SJSA1 (cell line): ENCODE measurements at places on chromosomes 1 and 21. TPM values are rescaled to one million over a fixed set of nuclear protein-coding genes. Genes with fewer than 3 reads are reported as not detected.

Gene UBQLN4
- total RNA-seq = 11.4 and 18.2 TPM in 2 replicates

- H3K36me3 ChIP-seq = peaks cover 3% of the 10 kb centered on the region; the same call in 1 of the 2 replicates
- peaks cover 17% of the 10 kb centered on the region for H3K4me1 ChIP-seq
- no peaks in the 10 kb centered on the region for H3K27me3 ChIP-seq
- no peak overlapping the region for H3K27ac ChIP-seq
- DNase-seq = no peak
These were observed 917 bp downstream of the ETNK2 start for GRCh38 chr1:204150702-204151551.

DNA sequence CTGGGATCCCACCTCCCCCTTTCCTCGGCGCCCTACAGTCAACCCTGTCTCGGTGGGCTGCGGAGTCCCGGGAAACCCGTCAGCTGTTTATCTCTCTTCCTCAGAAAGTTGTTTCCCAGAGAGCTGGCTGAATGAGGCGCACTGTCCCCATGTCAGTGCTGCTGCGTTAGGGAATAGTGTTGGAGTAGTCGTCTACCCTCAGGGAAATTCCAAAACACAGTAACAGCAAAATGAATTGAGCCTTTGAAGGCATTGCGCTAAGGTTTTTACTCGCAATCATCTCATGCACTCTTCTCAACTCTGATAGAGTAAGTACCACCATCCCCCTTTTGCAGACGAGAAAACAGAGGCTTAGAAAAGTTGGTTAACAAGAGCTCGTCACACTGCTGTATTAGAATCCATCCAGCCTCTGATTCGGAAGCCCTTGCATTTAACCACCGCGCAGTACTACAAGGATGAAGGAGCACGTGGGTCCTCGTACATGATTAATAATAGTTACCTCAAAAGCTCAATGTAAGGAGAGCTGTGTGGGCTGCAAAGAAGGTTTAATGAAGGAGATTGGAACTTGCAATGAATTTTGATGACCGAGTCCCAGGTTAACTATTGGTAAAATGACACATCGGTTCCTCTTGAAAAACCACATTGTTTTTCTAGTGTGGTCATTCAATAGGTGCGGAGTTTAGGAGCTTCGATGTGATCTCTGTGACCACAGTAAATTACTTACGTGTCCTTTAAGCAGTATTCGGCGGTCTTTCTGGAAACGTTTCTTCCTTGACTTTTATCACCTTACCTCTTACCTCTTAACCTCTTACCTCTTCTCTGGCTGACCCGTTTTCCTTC is 788 bp upstream of the EDEM3 start:
- H3K27me3 ChIP-seq = no peaks in the 10 kb centered on the region
- H3K27ac ChIP-seq = no peak overlapping the region
- peaks cover 5% of the 10 kb centered on the region for H3K36me3 ChIP-seq
- H3K4me3 ChIP-seq = peak overlapping the region; percentile 80
- H3K4me1 ChIP-seq = peaks cover 9% of the 10 kb centered on the region; the same call in 1 of the 2 replicates

Gene OR2AK2
- not detected in 2 replicates for total RNA-seq

Gene AQP10
- total RNA-seq = not detected in 2 replicates

Gene CD1E
- not detected in 2 replicates for total RNA-seq

- peaks cover 54% of the 10 kb centered on the region for H3K36me3 ChIP-seq
- peak overlapping the region; percentile 100 for H3K27ac ChIP-seq
- H3K27me3 ChIP-seq = no peaks in the 10 kb centered on the region
- peak; percentile 28 for DNase-seq
- peak overlapping the region; percentile 82 for H3K4me3 ChIP-seq
- peaks cover 49% of the 10 kb centered on the region for H3K4me1 ChIP-seq
These were observed 1.2 kb downstream of the HDGF start for GRCh38 chr1:156750191-156750672.

Gene LAPTM5
- not detected in 2 replicates for total RNA-seq
